NCI-H446 (cell line): ENCODE measurements at places on chromosomes 13 and 19.

DNA sequence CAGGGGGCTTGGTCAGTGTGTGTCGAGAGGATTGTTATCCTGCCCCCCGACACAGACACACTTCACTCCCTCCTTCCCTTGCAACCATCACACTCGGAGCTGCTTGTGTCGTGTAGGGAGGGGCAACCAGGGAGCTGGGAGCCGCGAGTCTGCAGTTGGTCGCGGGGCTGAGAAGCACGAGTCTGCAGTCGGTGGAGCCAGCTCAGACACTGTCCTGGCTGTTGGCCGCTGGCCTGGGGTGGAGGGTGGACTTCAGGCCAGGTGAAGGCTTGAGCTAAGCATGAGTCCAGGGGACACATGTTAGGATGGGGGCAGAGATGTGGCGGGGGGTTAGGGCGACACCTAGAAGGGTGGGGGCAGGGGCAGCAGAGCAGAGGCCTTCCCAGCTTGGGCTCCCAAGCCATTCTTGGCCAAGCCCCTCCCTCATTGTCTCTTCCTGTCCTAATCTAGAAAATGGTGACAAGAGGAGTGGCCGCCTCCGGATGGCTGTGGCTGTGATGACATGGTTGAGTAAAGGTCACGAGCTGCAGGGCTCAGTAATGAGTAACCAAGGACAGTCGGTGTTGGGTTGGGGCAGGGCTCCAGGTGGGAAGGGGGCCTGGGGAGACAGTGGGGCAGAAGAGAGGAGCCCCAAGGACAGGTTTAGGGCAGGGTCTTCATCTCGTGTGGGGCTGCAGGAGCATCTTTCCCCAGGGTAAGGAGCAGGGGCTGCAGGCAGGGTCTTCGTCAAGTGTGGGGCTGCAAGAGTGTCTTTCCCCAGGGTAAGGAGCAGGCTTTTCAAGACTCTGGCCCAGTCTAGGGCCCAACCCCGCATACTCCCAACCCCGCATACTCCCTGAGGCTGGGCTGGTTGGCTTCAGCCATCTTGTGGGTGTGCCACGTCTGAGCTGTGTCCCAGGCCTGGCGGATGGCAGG is 8.6 kb downstream of the PPP5C start:
- DNase-seq: no peak

DNA sequence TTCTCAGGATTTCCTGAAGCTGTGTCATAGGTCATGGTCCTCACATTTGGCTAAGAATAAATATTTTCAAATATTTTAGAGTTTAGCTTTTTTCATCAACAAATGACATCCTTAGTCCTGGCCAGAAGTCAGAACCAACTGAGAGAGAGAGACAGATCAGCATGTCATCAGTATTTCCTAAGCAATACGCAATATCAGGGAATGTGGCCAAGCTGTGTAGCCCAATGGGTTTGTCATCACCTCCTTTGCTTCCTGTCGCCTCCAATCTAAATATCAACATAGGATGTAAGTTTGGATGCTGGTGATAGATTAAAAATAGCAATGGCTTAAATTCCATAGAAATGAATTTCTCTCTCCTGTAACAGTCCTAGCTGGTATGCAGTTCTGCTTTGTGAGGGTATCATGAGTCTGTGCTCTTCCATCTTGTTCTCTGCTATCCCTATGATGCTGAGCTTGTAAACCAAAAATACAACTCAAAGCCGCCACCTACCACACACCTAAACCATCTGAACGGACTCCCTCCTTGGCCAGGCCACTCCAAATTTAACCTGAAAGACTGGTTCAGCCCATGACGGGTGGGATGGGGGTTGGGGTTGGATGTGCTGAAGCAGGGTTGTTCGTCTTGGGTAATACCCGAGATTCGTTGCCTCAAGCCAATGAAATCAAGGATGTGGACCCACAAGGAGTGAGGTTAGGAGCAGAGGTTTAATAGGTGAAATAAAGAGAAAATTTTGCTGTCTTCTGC is 10.0 kb upstream of the IGSF23 start:
- no peak for DNase-seq

DNA sequence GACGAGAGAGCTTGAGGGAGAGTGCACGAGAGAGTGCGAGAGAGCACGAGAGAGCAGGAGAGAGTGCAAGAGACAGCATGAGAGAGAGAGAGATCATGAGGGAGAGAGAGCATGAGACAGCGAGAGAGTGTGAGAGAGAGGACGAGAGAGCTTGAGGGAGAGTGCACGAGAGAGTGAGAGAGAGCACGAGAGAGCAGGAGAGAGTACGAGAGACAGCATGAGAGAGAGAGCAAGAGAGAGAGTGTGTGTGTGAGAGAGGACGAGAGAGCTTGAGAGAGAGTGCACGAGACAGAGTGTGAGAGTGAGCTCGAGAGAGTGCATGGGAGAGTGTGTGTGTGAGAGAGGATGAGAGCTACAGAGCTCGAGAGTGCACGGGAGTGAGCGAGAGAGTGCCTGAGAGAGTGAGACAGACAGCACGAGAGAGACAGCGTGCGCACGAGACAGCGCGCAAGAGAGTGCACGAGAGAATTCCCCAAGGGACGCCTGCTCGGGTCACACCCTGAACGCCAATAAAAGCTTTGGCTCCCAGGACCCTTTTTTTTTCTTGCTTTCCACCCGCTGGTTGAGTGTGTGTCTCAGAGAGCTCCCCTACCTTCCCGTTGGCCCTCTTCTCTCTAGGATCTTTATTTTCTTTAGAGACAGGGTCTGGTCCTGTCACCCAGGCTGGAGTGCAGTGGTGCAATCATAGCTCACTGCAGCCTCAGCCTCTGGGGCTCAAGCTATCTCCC is 3.7 kb downstream of the CD70 start:
- no peak for DNase-seq

DNA sequence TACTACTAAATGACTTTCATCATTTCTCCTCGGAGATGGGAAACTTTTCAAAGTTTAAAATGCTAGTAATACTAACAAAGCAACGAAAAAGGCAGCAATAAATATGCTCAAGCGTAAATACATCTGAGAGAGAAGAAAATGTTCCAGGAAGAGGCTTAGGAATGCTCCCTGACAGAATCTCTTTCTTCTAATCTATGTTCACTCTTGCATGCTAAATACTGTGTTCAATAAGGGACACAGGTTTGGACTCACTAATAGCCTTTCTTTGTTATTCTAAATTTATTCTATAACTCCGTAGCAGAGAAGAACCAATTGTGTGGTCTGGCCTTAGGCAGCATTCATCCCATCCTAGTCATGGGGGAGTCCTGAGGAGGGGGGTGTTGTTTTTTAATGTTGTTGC is 823.0 kb downstream of the PCDH9 start:
- DNase-seq: no peak

GRCh38 chr13:22877421-22877820 is 303.4 kb upstream of the SGCG start:
- DNase-seq: no peak

DNA sequence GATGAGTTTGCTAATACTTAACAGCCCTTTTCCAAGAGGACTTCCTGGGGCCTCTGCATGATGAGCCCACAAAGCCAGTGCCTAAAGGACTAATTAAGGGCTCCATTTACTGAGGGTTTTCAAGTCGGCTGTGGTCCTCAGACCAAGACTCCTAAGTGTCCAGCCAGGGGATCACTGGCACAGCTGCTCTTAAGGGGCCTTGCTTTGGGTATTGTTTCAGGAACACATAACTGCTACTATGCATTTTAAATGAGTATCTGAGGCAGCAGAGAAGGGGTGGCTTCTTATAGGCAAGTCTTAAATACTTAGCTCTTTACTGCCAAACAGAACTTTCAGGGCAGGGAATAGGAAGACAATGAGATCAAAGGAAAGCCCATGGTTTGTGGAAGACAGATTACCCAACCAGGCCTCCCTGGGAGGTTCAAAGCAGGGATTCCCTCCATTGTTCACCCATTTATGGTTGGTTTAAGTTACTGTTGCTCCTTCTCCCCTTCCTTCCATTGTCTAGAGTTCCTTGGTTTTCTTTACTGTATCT is 61.9 kb downstream of the TNFRSF19 start:
- DNase-seq: no peak

DNA sequence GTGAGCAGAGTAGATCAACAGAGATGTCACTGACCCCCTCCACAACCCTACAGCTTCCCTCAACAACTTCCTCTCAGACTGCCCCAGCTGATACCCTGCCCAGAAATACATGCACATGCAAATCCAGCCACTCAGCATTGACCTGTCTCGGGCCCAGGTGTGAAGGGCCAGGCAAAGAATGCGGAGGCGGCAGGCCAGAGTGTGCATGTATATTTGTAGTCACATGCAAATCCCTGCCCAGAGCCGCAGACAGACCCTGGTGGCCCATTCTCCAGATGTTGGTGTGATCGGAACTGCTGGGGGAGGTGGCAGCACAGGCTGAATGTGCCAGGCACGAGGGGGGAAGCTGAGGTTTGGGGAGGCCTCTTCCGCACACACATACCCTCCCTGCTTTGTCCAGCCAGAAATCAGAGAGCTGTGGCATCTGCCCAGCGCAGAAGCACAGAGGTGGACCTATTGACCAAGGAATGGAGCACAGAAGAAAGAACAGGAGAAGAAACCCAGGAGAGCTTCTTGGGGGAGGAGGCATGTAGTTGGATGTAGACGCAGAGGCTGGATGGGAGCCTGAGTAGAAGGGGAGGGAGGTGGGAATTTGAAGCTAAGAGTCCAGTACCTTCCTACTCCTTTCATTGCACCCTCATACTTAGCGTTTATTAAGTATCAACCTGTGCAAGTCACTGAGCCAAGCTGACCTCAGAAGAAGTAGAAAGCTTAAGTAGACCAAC is 14.4 kb downstream of the MEF2B start:
- no peak for DNase-seq

GRCh38 chr13:24680258-24680920 is at the start of gene ATP12A:
ATP12A (plus strand) TSS chr13:24680408; CDS start chr13:24680744, 336 bp downstream.
- no peak for DNase-seq

DNA sequence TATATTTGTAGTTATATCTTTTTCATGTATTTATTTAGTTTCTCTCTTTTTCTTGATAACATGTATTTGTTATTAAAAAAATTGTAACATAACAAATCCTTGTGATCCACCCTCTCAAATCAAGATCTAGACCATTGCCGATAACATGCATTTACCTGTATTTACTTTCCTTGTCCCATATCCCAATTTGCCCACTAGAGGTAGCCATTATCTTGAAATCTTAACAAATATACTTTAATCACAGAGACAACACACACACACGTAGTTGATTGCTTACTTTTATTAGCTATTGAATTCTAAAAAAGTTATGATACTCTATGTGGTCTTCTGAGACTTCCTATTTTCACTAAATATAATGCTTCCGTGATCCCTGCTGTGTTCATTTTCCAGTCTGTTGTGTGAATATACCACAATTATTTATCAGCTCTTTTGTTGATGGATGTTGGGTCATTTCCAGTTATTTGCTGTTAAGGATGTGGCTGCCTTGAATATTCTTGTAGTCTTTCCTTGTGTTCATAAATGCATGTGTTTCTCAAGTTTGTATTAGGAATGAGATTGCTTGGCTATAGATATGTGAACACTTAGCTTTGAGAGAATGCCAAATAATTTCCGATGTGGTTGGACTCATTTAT is 31.3 kb upstream of the ZMYM2 start:
- DNase-seq: peak; percentile 12

- DNase-seq: no peak
These were observed 1534.0 kb upstream of the SPRY2 start for GRCh38 chr13:81874681-81875661.

GRCh38 chr13:93244141-93244917 is 17.7 kb downstream of the GPC6 start:
- no peak for DNase-seq

DNA sequence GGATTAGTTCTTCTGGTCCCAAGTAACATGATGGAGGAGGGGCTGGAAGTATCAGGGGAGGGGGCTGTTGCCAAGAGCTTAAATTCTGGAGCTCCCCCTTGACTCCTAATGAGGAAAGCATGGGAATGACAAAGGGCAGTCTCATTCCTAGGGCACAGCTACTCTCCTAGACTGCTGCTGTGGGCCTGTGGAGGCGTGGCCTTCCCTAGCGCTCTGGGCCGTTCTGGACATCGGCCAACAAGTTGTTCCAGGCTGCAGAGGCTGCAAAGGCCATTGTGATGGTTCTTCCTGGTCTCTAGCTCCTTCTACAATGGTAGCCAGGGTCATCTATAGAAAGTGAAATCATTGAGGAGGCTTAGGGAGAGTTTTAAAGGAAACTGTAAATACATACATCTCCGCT is 916.6 kb downstream of the DIAPH3 start:
- no peak for DNase-seq

GRCh38 chr19:54266133-54266532 is 9.1 kb upstream of the LILRB5 start:
- peak; percentile 39 for DNase-seq

DNA sequence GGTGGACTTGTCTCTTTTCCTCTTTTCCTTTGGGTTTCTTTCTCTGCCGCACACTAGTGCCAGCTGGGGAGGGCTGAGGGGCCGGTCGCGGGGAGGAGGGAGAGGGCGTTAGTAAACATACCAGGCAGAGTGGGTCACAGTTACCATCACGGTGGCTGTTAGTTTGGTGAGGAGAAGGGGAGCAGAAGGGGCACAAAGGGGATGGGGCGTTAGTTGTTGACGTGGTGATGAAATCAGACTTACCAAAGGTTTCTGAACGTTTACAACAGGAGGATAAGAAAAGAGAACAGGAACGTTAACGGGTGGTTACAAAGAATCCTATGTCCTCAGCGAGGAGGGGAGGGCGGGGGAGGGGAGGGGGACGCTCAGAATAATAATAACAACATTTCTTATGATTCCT is 77.9 kb downstream of the PTPRS start:
- DNase-seq: no peak

GRCh38 chr13:88817560-88817959 is 1146.4 kb downstream of the SLITRK5 start:
- no peak for DNase-seq

DNA sequence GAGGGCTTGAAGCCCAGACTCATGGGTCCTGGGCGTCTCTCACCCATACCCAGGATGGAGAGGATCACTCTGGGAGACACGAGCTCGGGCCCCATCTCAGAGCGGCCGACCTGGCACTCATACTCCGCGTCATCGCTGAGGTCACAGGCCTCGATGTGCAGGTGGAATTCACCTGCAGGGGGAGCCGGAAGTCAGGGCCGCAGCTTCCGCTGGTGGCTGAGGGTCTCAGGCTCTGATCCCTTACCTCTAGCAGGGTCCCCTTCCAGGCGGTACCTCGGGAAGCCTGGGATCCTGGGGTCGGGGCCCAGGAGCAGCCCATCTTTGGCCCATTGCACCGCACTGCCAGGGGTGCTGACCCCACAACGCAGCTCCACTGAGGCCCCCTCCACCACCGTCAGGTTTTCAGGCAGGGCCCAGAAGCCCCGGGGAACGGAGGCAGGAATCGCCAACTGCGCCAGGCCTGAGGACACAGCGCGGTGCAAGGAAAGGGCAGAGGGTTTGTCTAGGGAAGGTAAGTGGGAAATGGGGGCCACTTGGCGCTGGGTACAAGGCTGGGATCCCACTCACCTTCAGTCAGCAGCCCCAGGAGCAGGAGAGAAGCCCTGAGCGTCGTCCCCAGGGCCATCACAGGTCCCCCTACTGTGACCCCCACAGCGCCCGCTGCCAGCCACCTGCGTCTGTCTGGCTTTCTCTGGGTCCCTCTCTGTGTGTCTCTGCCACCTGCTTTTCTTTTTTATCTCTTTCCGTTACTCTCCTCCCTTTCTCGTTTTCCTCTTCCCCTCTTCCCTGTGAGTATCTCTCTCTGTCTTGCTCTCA is 883 bp downstream of the NPHS1 start:
- DNase-seq: no peak
